ENCODE measurements at places on chromosomes 2 and 18.

DNA sequence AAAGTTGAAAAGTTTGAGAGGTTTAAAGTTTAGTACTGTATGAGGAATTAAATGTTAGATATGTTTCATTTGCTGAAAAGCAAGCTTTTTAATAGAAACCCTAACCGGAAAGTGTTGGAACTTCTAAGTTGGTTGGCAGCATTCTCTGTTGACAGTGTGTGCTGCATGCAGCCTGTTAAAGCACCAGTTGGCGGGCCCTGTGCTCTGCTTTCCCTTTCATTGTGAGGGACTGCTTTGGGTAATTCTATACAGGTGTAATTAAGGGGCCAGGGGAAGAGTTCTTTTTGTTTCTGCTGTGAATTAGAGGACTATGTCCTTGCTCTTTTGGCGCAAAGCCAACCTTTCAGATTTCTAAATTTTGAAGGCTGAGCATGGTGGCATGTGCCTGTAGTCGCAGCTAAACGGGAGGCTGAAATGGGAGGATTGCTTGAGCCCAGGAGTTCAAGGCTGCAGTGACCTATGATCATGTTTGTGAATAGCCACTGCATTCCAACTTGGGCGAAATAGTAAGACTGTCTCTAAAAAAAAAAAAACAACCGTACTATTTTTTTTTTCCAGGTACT is 20.1 kb downstream of the PLEKHB2 start:
- DNase-seq = no peak

DNA sequence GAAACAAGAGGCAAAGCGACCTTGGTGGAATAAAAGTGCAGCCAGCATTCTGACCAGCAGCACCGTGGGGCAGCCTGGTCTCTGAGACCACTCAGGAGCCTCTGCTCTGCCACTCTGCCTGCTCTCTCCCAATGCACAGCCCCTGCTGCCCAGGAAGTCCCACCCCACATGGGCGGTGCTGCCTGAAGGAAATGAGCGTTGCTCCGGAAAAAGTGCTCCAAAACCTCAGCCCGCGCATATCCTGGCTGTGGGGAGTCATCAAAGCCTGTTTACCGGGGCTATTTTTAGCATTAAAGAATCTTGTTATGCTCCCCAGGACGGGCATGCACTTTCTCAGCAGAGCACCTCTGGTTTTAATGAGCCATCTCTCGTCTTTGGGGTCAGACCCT is 54.5 kb downstream of the EPAS1 start:
- no peak for DNase-seq

GRCh38 chr2:37377187-37377532 is 32.7 kb downstream of the QPCT start:
- DNase-seq = no peak

DNA sequence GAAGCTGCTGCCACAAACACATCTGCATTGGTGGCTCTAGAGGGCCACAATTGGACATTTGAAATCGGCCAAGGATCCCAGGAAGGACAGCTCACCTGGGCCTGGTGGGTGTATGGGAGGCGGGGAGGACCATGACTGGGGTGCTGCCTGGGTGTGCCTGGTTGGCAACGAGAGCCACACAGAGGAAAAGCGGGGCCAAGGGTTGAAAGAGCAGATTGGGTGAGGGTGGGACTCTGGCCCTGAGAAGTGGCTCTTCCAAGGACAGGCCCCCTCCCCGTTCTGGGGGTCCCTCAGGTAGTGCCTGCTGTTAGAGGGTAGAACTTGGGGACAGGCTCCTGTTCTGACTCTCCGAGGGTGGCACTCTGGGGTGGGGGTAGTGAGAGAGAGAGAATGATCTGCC is 102.9 kb downstream of the CLIP4 start:
- DNase-seq = no peak

DNA sequence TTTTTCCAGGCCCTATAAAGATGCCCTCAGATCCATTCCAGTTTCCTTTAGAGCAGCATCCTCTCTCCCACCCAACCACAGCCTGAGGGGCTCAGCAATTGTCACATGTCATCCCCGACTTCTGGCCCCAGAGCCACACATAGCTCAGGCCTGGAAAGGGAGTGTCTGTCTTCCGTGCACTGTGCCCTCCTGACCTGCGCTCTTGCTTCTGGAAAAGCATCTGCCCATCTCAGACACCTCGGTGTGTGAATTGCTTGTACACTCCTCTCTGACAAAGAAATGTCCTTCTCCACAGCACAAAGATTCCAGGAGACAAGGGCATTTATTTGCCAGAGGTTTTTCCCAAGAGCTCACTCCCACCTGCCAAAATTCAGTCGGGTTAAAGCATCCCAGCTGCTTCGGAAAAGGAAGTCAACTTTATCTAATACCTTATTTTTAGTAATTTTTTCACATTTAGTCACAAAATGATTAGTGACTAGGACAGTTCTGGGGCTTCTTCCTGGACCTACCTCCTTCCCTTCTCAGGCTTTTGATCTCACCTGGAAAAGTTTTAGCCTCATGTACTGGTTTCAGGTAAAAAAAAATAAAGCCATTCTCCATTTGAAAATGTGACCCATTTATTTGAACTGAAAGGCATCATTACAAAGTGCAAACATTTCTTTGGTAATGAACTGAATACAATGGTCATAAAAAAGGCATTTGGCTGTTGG is 112.9 kb downstream of the PXDN start:
- DNase-seq = no peak

- DNase-seq = no peak
Observed at GRCh38 chr2:176494949-176495353, 225.7 kb downstream of the MTX2 start.

GRCh38 chr18:22113144-22113844 is 56.1 kb upstream of the GATA6 start:
- DNase-seq = no peak

DNA sequence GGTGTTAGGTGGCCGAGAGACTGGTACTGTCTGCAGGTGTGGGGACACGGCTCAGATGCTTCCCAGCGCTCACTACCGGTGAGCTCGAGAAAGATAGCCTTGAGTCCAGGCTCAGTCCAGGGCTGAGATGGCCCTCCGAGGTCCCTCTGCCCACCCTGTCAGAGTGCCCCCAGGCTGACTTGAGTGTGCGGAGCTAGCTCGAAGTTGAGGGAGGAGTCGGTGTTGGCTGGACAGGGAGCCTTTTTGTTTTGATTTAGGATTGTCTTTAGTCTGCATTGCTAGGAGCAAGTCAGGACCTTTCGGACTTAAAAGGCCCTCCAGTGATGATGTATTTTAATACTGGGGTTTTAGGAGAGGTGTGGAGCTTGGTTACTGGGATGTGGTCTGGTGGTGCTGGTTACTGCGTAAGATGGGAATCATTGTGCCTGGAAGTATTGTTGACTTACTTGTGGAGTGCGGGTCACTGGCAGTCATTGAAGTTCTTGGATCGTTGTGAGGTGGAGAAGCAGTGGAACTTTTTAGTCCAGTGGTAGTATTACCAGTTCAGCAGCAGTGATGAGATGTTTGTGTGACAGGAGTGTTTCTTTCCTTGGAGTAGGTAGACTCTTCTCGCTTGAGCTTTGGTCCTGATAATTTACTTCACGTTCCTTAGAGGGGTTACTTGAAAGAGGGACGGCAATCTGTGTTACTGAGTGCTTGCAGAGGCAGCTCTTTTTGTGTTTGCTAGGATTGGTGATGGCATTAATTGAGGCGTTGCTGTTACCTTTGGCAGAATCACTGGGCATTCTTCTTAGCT is 633 bp downstream of the KIAA1328 start:
- DNase-seq = no peak

GRCh38 chr2:68564426-68564825 is 79.0 kb upstream of the PROKR1 start:
- DNase-seq = no peak

DNA sequence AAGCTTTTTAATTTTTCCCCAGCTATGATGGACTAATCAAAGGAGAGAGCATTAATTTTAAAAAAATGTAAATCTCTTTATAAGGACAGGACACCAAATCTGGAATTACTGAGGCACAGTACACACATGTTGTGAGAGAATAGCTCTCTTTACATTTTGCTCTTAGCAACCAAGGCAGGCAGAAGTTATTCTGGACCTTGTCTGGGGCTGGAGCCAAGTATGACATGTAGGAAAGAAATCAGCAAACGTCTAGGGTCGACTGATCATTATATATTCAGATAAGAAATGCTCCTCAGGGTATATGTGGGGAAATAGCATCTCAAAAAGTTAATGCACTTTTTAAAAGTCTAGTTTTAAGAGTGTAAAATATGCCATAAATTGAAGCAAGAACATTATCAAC is 1330.0 kb upstream of the CELF4 start:
- DNase-seq = no peak

All from cortex of kidney (tissue), 1 donor.